ENCODE measurements at places on chromosomes 5 and 9.

DNA sequence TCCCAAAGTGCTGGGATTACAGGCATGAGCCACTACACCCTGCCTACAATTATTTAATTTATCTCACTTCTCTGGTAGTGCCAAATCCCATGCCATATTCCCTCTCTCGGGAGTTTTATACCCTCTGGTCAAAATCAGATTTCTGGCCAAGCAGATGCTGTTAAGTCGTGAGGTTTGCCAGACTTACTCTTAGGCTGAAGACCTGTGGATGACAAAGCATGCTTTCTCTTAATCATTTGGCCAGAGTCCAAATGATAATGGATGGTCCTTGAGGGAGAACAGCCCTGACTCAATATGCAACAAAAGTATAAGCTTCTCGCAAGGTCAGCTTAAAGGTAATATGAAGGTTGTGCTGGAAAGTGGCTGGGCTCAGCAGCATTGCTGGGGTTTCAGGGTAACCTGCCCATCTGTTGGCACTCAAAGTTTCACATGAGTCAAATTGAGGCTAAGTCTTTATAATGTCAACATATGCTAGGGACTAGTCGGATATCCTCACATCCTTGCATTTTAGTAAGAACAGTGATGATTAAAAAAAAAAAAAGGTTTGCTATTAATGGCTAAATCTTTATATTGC is 280.1 kb downstream of the KIF4B start:
- H3K36me3 ChIP-seq = no peaks in the 10 kb centered on the region
- no peaks in the 10 kb centered on the region for H3K4me1 ChIP-seq
- no peak overlapping the region for H3K27ac ChIP-seq

- H3K4me3 ChIP-seq = no peak overlapping the region
- H3K27ac ChIP-seq = no peak overlapping the region
- H3K36me3 ChIP-seq = no peaks in the 10 kb centered on the region
- no peak for DNase-seq
Measured at GRCh38 chr9:36011379-36011778, 25.3 kb upstream of the RECK start.

DNA sequence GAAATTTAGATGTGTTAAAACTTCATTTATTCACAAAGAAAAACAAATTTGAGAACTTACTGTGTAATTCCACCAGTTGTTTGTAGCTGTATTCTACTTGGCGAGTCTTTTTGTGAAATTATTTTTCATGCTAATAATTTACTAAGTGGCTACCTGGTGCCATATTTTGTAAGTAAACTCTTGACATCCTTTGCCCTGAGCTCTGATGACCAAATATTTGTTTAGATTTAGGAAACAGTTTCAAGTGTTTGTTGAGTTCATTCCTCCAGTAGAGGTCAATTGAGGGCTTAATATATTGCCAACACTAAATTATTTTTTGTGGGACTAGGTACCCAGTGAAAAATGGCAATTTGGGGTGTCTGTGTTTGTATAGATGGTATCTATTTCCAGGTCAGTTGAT is 3.7 kb downstream of the CNTLN start:
- H3K4me3 ChIP-seq = no peak overlapping the region
- peaks cover 21% of the 10 kb centered on the region for H3K4me1 ChIP-seq
- H3K36me3 ChIP-seq = no peaks in the 10 kb centered on the region

GRCh38 chr5:136057401-136058038 is 28.7 kb downstream of the TGFBI start:
- no peak overlapping the region for H3K4me3 ChIP-seq
- no peaks in the 10 kb centered on the region for H3K27me3 ChIP-seq
- H3K4me1 ChIP-seq = no peaks in the 10 kb centered on the region
- peak overlapping the region; percentile 54 for H3K27ac ChIP-seq

DNA sequence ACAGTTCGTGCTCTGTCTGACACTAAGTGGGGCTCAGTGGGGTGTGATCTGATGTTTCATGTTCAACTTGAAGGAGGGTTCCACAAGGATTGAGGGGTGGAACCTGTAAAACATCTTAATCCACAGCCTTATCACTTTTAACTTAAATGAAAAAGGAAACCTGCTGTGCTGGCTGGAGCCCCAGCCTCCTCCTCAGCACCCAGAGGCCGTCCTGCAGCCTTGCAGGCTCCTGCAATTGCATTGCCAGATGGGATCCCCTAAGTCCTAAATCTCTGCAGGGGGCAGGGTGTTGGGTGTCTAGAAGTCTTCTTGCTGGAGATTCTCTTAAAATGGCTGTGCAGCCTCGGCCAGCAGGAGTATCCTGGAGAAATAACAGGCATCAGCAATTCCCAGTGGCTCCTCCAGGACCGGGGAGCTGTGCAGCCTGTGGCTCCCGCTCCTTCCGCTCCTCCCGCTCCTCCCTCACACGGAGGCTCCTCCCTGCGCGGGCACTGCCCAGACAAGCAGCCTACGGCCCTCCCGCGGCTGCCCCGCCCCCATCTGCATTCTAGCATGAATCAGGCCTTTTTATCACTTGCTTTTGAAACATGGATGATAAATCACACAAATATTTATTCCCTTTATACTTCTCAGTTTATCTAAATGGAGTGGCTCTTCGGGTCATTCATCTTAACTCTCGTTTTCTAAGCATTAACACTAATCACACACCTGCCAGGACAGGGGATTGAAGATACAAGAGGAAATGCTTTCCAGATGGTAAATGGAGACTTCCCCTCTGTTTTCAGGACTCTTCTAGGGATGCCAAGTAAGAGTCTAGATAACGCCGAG is 131.0 kb downstream of the ADAMTS16 start:
- H3K4me1 ChIP-seq = peaks cover 3% of the 10 kb centered on the region
- H3K27ac ChIP-seq = no peak overlapping the region
- DNase-seq = peak; percentile 85
- H3K4me3 ChIP-seq = no peak overlapping the region

DNA sequence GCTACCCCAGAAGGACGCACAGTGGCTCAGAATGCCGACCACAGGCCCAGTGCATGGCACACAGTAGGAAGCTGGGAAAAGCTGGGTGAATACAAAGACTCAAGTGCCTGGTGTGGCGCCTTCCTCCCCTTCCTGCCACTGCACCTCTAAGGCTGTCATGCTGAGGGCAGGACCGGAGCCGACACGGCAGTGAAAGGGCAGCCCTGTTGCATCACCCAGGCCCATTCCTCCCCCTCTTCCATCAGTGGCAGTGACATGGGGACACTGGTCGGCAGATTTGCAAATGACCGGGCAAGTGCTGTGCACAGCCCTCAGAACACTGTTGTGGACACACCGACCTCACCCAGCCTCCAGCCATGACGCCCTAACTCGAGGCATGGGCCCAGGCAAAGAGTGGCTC is 84.0 kb downstream of the STK10 start:
- H3K27ac ChIP-seq = peak overlapping the region; percentile 79
- no peak overlapping the region for H3K4me3 ChIP-seq
- H3K27me3 ChIP-seq = no peaks in the 10 kb centered on the region
- peaks cover 16% of the 10 kb centered on the region for H3K4me1 ChIP-seq
- DNase-seq = peak; percentile 76

DNA sequence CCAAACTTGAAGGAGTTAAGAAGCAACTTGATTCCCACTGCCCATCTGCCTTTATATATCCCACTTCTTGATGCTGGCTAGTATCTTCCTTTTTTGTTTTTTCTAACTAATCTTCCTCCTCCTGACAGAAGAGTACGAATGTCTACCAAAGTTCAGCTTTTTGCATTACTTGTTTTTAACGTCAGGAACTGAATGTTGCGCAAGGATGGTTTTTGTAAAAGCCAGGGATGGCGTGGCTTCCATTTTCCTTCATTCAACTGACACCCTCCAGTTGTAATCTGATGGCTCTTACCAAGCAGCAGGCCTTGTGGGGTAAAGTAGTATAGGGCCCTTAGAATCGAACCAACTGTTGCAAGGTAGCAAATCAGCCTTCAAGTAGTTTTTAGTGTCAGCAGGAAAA is 70.8 kb upstream of the GPR151 start:
- H3K4me3 ChIP-seq = no peak overlapping the region
- no peak for DNase-seq
- no peaks in the 10 kb centered on the region for H3K4me1 ChIP-seq
- H3K27ac ChIP-seq = no peak overlapping the region

- H3K4me1 ChIP-seq = no peaks in the 10 kb centered on the region
- no peak for DNase-seq
- H3K4me3 ChIP-seq = no peak overlapping the region
- no peaks in the 10 kb centered on the region for H3K36me3 ChIP-seq
- no peaks in the 10 kb centered on the region for H3K27me3 ChIP-seq
Measured at GRCh38 chr5:91332267-91333045, 50.7 kb downstream of the ARRDC3 start.

GRCh38 chr5:94613583-94613982 is 4.8 kb downstream of the KIAA0825 start:
- no peaks in the 10 kb centered on the region for H3K36me3 ChIP-seq
- no peaks in the 10 kb centered on the region for H3K27me3 ChIP-seq
- H3K4me1 ChIP-seq = peaks cover 14% of the 10 kb centered on the region
- no peak overlapping the region for H3K27ac ChIP-seq
- DNase-seq = no peak

- H3K27ac ChIP-seq = peak overlapping the region; percentile 99
- DNase-seq = no peak
- no peaks in the 10 kb centered on the region for H3K36me3 ChIP-seq
- H3K27me3 ChIP-seq = no peaks in the 10 kb centered on the region
- peak overlapping the region; percentile 84 for H3K4me3 ChIP-seq
- peaks cover 68% of the 10 kb centered on the region for H3K4me1 ChIP-seq
Measured at GRCh38 chr5:131266370-131267060, 2.7 kb downstream of the CDC42SE2 start.

- H3K36me3 ChIP-seq = no peaks in the 10 kb centered on the region
- DNase-seq = no peak
- H3K4me3 ChIP-seq = no peak overlapping the region
- H3K27ac ChIP-seq = no peak overlapping the region
- H3K4me1 ChIP-seq = peaks cover 21% of the 10 kb centered on the region
Measured at GRCh38 chr5:141692919-141693725, 11.1 kb upstream of the ARAP3 start.

- peaks cover 19% of the 10 kb centered on the region for H3K4me1 ChIP-seq
- H3K4me3 ChIP-seq = no peak overlapping the region
- H3K27me3 ChIP-seq = no peaks in the 10 kb centered on the region
- H3K36me3 ChIP-seq = no peaks in the 10 kb centered on the region
- no peak overlapping the region for H3K27ac ChIP-seq
Measured at GRCh38 chr5:38438757-38439156, 117.7 kb downstream of the LIFR start.

GRCh38 chr9:75615284-75615683 is 275.2 kb upstream of the PCSK5 start:
- no peaks in the 10 kb centered on the region for H3K4me1 ChIP-seq
- no peaks in the 10 kb centered on the region for H3K27me3 ChIP-seq
- no peak overlapping the region for H3K27ac ChIP-seq
- H3K36me3 ChIP-seq = no peaks in the 10 kb centered on the region

DNA sequence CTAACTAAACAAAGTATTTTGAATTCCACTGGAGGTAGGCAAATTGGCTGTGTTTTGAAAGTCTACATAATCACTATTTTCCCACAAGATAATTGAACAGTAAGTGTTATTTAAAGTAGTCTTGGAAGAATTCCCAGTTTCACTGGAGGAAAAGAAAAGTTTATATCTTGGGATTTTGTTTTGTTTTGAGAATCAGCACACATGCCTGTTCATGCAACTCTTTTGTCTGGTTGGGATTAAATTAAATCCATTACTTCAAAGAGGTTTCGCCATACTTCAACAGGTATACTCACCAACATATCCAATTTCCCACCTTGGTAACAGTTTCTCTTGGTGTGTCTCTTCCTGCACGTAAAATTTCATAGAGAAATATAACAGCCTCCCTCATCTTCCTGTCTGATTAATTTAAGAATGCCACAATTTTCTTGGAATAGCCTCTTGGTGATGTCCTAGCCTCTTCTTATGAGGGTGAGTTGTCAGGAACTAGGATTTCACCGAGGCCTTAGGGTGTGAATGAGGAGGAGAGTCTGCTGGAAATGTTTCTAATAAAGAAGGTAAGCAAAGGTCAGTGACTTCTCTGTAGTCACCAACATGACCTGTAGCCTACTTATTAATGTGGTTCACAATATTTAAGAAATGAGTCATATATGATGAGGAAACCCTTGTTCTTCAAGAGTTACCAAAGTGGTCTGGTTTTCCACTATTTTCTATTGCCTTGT is 48.1 kb downstream of the ITGA2 start:
- no peaks in the 10 kb centered on the region for H3K27me3 ChIP-seq
- no peak for DNase-seq
- no peak overlapping the region for H3K27ac ChIP-seq
- no peak overlapping the region for H3K4me3 ChIP-seq

DNA sequence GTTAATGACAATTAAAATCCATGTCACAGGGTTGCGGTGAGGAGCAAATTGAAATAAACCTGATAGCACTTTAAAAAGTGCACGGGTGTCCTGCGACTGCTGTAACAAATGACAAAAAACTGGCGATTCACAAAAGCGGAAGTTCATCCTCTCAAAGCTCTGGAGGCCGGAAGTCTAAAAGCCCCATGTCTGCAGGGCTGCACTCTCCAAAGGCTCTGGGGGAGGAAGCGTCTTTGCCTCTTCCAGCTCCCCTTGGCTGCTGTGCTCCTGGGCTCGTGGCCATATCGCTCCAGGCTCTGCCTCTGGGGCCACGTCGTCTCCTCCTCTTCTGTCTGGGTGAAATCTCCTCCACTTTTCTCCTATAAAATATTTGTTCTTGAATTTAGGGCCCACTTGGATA is 273.9 kb upstream of the IRX2 start:
- H3K27me3 ChIP-seq = no peaks in the 10 kb centered on the region
- no peak for DNase-seq
- H3K4me3 ChIP-seq = no peak overlapping the region
- no peaks in the 10 kb centered on the region for H3K4me1 ChIP-seq

DNA sequence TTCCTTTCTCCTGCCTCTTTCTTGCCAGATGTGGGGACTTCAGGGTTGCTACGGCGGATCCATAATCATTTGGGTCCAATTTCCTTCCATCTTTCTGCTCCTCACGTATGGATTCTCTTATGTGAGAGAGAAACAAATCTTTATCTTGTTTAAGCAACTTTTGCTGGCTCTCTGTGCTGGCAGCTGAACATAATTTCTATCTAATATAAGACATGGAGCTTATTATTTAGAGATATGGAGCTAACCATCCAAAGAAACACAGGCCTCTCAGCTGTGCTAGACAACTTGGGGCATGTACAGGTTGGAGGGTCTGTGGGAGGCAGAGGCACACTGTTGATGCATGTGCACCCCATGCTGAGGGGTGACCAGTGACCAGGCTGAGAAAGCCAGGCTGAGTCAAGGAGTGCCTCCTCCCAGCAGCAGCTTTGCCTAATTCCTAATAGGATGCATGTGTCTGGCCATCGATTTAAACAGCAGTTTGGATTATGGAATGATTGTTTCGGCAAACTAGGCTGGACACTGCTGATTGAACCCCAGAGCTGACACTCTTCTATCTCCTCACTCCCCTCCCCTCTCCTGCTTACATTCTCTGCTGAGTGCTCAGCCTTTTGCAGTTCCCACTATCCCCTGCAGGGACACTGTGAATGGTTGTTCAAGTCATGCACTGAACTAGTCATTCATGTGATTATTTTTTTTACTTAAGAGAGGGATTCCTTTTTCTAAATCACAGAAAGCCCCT is 195.8 kb downstream of the ERCC6L2 start:
- H3K36me3 ChIP-seq = no peaks in the 10 kb centered on the region
- peaks cover 3% of the 10 kb centered on the region for H3K27me3 ChIP-seq
- H3K4me3 ChIP-seq = no peak overlapping the region
- H3K4me1 ChIP-seq = no peaks in the 10 kb centered on the region
- DNase-seq = no peak

Data from spleen (tissue), 13 donors.